ENCODE measurements at places on chromosomes 5 and 9.

- DNase-seq: no peak
Observed at GRCh38 chr5:66952153-66952552, 244.4 kb downstream of the CD180 start.

GRCh38 chr9:33880211-33881089 is 63.5 kb downstream of the UBE2R2 start:
- no peak for DNase-seq

DNA sequence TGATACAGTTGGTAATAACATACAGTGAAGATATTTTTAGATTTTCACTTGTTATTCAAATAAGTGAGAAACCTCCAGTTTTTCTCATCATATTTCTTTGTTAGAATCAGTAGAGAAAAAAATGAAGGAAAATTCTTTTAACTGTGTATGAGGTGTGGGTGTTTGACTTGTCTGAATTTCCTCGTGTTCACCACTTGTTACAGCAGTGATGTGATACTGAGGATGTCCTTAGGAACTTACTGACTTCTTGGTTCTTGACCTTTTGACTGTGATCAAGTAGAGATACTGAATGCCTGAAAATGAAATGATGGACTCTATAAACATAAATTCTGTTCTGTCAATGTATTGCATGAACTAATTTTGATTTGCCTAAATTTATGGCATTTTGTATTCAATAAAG is 10.7 kb downstream of the PBX3 start:
- DNase-seq: no peak

DNA sequence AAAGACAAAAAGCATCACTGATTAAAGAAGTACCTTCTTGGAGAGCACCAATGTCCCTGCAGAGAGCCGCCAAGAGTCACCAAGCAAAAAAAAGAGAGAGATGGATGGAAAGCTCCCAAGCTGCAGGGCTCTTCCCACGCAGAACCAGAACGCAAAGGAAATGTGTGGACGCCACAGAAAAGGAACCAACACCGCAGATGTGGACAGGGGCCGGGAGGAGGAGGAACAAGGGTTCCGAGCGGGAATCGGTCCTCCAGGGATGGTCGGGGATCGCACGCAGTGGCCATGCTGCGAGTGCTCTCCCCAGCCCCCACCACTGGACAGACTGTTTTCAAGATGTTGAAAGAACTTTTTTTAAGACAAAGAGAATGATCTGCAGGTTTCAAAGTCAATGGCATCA is 40.2 kb upstream of the ZNF354A start:
- DNase-seq: no peak

DNA sequence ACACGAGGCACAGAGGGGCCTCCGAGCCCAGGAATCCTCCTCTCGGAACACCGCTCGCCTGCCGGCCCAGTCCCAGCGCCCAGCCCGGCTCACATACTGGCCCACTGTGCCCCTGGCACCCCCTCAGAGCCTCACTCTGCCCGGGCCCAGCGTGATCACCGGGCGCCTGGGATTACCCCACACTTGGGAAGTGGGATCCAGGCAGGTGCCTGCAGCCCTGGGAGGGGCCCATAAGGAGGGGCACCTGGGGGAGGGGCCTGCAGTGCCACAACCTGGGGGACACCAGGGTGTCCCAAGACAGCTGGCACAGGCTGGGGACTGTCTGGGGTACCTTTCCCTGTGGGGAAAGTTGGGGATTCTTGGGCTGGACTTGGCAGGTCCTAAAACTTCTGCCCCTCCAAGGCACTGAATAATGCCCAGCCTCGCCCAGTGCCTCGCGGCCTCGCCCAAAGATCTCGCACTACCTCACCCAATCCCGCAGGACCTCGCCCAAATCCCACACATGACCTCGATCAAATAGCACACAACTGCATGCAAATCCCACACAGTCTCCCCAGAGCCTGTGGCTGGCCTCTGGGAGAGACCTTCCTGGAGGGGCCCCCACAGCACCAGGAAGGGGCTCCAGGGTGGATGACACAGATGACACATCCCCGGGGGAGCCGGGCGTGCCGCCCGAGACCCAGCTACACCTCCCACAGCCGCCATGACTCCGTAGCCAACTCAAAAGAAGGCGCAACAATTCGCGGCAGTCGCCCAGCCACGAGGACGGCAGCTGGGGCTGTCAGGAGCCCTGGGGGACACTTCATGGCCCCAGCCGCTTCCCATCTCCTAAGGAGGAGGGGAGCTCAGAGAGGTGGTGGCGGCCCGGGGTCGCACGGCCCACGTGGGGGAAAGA is 13.7 kb downstream of the NOTCH1 start:
- DNase-seq: no peak

- DNase-seq: no peak
Observed at GRCh38 chr9:105309531-105309931, 65.1 kb downstream of the SLC44A1 start.

GRCh38 chr9:135332516-135332915 is 147.1 kb upstream of the PPP1R26 start:
- DNase-seq: no peak

DNA sequence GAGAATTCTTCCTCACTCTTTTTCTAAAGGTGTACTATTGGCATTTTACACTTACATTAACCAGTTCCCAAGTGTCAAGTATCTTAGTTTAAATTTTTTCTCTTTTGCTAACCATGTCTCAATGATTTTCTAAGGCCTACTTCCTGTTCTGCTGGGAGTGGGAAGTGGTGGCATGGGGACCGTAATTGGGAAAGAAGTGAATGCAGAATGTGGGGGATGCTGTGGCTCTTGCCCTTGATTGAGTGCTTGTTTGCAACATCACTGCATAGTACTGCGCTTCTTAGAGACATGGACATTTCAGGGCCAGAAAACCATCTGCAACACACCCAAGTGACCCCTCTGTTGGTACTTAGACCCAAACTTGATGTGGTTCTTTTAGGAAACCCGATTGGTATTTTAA is 32.8 kb downstream of the MRRF start:
- no peak for DNase-seq

DNA sequence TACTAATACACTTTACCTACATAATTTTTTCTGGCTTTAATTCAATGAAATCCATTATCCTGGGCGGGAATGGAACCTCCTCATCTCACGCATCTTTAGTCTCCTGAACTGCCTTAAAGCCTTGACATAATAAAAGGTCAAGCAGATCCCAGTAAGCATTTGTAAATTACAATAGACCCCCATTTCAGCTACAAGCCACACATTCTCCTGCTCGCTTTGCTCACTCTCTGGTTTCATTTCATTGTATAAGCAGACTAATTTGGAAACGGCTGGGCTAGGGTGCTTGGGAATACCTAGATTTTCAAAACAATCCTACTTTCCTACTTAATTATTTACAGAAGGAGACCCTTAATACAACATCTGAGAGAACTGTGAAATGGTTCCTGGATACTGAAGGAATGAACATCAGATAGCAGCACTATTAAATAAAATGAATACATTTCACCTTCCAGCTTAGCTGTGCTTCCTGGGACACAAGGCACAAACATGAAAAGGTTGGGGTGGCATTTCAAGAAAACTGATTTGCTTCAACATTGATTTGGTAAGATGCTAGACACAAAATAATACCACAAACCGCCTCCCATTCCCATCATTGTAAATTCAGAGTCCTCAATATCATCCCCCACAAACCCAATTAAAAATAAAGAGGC is 1.5 kb downstream of the JAKMIP2 start:
- no peak for DNase-seq

DNA sequence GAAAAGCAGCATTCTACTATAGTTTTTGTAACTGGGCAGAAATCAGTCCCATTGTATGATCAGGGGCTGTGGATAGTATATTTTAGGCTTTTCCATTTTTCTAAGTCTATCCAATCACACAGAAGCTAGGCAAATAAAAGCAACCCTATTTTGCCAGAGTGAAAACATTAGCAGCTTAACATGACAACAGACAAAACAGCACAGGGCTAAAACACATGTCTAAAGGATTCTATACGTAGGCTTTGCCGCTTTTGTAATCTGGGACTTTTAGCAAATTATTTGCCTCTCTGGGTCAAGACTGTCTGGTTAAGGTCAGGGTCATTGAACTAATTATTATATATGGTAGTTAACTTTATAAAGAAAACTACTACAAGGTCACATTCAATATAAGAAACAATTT is 4.2 kb downstream of the MARCHF3 start:
- DNase-seq: no peak

GRCh38 chr5:74672215-74672877 is 12.7 kb upstream of the HEXB start:
- DNase-seq: no peak

GRCh38 chr9:127555840-127556820 is 55.9 kb upstream of the STXBP1 start:
- peak; percentile 30 for DNase-seq

GRCh38 chr5:55151923-55152842 is 7.8 kb upstream of the GPX8 start:
- DNase-seq: no peak

DNA sequence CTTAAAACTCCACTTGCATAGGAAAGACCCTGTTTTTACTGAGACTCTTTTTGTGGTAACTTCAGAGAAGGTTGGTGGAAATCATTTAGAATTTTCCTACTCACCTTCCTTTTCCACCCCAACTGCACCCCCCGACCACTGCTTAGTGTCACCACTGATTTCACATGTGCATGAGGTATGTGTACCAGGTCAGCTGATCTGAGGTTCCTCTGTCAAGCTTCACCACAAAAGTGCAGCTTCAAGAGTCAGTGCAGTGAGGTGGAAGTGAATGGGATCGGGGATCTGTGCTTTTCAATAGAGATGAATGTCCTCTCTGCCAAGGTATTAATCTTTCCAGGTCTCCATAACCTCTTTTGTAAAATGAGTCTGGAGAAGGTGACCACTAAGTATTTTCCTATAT is 260.5 kb upstream of the WWC1 start:
- no peak for DNase-seq

GRCh38 chr9:22097707-22098106 is 88.6 kb upstream of the CDKN2B start:
- DNase-seq: no peak

- DNase-seq: no peak
Observed at GRCh38 chr9:137454145-137454596, 5.0 kb downstream of the NSMF start.

DNA sequence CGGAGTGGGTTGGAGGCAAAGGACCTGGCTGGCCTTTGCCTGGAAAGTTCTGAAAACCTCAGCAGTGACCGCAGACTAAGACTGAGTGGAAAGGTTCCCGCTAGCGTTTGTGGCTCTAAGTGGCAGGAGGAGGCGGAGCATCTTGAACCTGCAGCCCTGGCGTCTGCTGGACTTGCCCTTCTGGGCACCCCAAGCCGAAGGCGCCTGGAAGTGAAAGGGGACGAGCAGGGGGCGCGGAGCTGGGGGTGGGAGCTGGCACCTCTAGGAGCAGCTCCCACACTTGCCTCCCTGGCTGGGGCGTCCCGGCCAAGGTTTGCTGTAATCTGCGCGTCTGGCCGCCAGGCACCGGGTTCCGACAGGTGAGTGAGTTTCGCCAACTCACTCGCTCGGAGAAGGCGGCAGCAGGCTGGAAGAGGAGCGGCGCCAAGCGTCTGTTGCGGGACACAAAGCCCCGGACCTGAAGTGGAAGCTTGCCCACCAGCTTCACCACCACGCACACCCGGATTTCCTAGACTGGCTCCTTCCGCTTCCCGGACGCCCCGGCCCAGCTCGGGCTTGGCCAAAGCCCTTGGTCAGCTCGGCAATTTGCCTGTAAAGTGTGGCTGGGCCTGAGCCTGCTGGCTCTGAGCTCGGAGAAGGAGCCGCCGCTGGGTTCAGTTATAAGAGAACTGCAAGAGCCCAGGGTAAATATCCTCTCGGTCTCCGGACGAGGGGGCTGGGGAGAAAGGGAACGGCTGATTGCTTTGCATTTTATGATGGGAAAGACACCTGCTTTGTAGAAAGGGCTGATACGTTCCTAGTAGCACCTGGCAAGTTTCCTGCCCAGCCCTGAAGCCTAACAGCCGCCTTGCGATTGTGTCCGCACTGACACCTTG is at the start of gene GNA14:
Gene GNA14 (minus strand): TSS at position 89 of the 875 bp plus-strand sequence. CDS start 529 bp downstream, outside the sequence.
- no peak for DNase-seq

GRCh38 chr9:135403733-135404450 is 75.7 kb upstream of the PPP1R26 start:
- no peak for DNase-seq

GRCh38 chr9:135993765-135994500 is 32.8 kb upstream of the UBAC1 start:
- no peak for DNase-seq

DNA sequence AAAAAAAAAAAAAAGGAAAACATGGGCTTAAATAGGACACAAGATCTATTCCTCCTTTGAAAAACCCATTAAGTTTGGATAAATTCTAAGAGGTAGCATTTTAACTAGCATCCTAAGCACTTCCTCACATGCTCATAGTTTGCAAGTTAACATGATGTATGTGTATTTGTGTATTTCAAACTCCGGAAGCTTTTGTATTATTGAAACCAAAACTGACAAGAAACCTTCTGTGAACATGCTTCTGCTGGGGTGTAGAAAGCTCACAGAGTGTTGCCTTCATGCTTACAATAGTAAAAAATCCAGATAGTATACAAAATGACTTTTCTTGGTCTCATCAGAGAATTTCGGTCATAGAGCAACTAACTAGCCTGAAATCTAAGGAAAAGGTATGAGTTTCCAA is 103.8 kb downstream of the SH3GL2 start:
- DNase-seq: no peak

DNA sequence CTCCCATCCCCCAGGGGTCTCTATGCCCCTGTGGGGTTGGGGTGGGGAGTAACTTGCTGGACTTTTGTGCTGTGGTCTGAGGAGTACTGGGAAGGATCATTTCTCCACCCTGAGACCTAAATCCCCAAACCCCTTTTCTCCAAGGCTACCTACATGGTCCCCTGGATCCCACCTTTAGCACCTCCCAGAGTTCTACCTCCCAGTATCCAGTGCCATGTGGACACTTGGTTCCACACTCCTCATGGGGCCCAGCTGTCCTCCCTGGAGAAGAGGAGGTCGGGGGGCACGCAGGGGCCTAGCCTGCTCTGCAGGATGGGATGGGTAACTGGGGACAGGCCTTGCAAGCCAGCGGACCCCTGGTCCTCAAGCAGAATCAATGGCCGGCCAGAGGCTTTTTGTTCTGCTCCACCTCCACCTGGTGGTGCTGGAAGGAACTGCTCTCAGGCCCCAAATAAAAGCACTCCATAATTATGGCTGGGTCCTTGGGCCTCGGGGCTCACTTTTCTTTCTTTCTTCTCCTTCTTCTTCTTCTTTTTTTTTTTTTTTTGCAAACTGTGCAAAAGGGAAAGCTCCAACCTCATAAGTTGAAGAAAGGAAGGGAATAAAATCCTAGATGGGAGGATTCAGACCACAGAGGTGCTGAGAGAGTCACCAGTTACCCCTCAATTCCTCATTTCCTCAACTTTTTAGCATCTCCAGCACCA is 68.4 kb downstream of the PSD2 start:
- DNase-seq: peak; percentile 49

- DNase-seq: no peak
Observed at GRCh38 chr5:32342656-32343055, 29.9 kb upstream of the MTMR12 start.

DNA sequence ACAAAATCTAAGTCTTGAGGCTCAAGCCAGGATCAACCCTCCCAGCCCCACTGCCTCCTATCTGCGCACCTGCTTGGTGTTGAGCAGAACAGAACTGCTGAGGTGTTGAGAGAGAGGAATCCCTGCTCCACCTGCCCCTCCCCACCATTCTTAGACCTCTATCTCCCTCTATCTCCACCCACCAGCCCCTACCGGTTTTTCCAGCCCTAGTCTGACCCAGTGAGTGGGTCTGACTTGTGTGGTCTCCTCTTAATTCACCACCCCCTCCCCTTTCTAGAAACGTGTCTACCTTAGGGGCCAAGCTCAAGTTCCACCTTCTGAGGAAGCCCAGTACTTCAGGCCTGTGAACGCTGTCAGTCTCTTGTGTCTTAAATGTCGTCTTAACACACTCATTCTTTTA is 93.7 kb downstream of the ARHGAP26 start:
- no peak for DNase-seq

- DNase-seq: no peak
Observed at GRCh38 chr5:163506726-163507125, 1.3 kb downstream of the MAT2B start.

Data from activated T-cell treated with anti-CD3 and anti-CD28 coated beads for 24 hours (primary cell).